ENCODE measurements at places on chromosomes 11 and 22.

GRCh38 chr11:31903225-31904074 lies 92.3 kb upstream of the PAX6 start:
- no peak for DNase-seq

DNA sequence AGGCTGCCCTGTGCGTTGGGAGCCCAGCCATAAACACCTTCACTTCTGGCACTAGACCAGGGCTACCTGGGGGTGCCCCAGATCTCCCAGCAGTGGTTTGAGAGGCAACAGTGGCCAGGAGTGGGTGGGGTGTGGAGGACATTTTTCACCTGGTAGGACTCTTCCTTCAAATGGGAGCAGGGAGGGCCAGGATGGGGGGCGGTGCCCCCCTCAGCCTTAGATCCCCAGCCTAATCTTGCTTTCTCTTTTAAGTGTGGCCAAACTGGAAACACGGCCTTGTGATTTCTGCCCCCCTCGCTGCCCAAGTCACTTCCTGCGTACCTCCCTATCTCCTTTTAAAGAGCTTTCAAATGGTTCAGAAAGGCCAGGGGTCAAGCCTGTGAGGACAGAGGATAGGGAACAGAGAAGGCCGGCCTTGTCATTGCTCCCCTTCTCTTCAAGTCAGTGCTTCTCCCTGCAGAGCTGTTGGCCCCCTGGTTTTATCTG lies 800 bp downstream of the KCNJ5 start:
- DNase-seq: no peak

- no peak for DNase-seq
These were observed 30.1 kb upstream of the TNRC6B start for GRCh38 chr22:40147388-40148176.

- no peak for DNase-seq
These were observed 62.0 kb downstream of the NCAM1 start for GRCh38 chr11:113023228-113023627.

DNA sequence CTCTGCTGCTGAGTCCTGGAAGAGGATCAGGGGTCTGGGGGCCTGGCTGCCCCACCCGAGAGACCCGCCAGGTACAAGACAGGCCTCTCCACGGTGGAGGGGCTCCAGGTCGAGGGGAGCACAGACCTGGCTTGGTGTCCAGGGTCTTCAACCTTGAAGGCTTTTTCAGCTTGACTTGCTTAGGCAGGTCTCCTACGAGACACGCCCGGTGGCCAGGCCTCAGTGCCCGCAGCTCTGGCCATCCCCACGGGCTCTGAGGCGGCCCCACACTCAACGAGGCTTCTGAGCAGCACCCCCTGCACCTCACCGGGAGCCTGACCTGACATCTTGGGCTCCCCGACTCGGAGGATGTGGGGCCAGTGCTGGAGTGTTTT lies 6.6 kb upstream of the PLXNB2 start:
- no peak for DNase-seq

GRCh38 chr11:45092901-45093760 lies 53.3 kb upstream of the PRDM11 start:
- DNase-seq: no peak

DNA sequence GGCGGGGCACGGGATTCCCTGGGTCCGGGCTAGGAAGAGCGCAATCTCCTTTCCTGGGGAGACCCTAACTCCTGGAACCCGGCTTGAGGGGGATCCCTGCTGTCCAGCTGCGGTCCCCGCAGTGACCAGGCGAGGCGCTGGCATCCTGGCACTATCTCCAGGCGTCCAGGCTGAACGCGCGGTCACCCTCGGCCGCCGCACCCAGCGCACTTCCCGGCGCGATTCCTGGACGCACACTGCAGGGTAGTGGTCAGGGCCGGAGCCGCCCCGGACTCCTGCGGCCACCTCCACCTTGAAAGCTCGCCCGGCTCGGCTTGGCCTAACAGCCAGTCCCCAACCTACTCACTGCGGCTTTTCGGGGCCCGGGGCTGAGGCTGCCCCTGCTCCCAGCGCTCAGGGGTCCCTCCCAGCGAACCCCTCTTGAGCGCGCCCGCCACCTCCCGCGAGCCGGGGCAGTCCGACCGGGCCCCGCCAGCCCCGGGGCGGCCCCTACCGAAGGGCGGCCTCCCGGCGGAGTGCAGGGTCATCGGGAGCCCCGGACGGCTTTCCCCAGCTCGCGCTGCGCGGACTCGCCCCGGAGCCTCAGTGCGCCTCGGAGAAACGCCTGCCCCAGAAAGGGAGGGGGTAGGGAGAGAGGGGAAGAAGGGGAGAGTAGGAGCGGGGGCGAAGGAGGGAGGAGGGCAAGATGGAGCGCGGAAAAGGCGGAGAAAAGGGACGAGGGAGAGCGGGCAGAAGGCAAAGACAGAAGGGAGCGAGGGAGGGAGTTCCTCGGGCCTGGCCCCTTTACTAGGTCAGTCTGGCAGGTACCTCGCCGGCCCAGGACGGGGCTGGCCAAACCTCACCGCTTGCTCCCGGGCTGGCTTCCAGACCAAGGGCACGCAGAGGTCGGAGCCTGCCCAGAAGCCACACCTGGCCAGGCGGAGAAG lies 1.0 kb downstream of the POU2AF3 start:
- DNase-seq: no peak

DNA sequence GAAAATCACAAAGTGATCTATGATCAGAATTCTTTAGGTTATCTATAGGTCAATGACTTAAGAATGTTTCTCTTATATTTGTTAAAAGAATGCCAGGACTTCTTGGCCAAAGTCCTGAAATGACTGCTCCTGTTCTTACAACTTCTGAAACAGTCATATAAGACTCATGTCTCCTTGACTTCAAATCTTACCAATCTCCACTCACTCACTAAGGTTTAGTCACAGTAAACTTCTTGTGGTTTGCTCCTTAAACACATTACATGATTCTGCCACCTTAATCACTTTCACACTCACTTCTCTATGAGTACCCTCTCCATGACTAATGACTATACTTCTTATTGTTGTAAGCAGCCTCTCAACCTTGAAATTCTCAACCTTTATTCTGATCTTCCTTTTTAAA lies 648.7 kb upstream of the CCDC179 start:
- no peak for DNase-seq

- DNase-seq: no peak
These were observed 24.6 kb downstream of the STIM1 start for GRCh38 chr11:3879967-3880542.

Data from HCT116 (cell line).